ENCODE measurements at places on chromosomes 3 and 15.

- peak; percentile 9 for DNase-seq
Observed at GRCh38 chr15:77810130-77810571, 177.4 kb upstream of the LINGO1 start.

DNA sequence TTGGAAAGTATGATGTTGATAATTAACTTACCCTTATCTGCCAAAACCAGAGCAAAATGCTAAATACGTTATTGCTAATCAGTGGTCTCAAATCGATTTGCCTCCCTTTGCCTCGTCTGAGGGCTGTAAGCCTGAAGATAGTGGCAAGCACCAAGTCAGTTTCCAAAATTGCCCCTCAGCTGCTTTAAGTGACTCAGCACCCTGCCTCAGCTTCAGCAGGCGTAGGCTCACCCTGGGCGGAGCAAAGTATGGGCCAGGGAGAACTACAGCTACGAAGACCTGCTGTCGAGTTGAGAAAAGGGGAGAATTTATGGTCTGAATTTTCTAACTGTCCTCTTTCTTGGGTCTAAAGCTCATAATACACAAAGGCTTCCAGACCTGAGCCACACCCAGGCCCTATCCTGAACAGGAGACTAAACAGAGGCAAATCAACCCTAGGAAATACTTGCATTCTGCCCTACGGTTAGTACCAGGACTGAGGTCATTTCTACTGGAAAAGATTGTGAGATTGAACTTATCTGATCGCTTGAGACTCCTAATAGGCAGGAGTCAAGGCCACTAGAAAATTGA lies 59.7 kb downstream of the DCUN1D1 start:
- DNase-seq = no peak

GRCh38 chr3:61331929-61332552 lies 80.8 kb upstream of the FHIT start:
- peak; percentile 52 for DNase-seq

- DNase-seq = no peak
Observed at GRCh38 chr3:137988152-137988551, 21.8 kb upstream of the CLDN18 start.

GRCh38 chr15:58981808-58982475 lies 5.5 kb upstream of the RNF111 start:
- no peak for DNase-seq

- peak; percentile 64 for DNase-seq
Observed at GRCh38 chr15:39828374-39828931, 45.8 kb upstream of the FSIP1 start.

DNA sequence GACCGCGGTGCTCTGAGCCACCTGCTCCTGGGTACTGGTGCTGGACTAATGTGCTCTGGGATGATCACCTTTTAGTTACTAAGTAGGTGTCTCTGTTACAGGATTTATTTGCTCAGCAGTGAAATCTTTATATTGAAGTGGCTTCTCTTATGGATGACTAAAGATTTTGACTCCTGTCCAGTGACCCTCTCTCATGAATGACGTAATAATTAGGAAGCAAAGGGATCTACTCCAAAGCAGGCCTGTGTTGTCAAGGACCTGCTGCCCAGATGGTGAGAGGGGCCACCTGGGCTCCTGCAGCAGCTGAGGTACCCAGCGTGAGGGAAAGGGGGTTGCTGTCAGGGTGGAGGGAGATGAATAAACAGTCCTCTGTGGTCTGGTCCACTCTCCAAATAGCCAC lies 263.6 kb downstream of the GABRG3 start:
- peak; percentile 13 for DNase-seq

GRCh38 chr3:120793601-120794000 lies 51.1 kb downstream of the GTF2E1 start:
- DNase-seq = peak; percentile 70

GRCh38 chr3:127427156-127427555 lies 139.3 kb upstream of the PRR20G start:
- DNase-seq = no peak

All from fibroblast of skin of abdomen (primary cell).